ENCODE measurements at places on chromosomes 16 and 17. TPM values are rescaled to one million over a fixed set of nuclear protein-coding genes. Genes with fewer than 3 reads are reported as not detected.
A peak's percentile ranks its signal among the peaks of the same experiment; 100 is the strongest.

- DNase-seq: no peak
- H3K27me3 ChIP-seq: no peaks in the 10 kb centered on the region
- no peak overlapping the region for H3K4me3 ChIP-seq
- no peak overlapping the region for H3K27ac ChIP-seq
- H3K36me3 ChIP-seq: no peaks in the 10 kb centered on the region
Observed at GRCh38 chr16:90009172-90009899, 9.9 kb downstream of the DBNDD1 start.

- H3K27ac ChIP-seq: no peak overlapping the region
- no peak for DNase-seq
- no peaks in the 10 kb centered on the region for H3K4me1 ChIP-seq
- no peaks in the 10 kb centered on the region for H3K27me3 ChIP-seq
- no peak overlapping the region for H3K4me3 ChIP-seq
- no peaks in the 10 kb centered on the region for H3K36me3 ChIP-seq
Observed at GRCh38 chr16:87254296-87254695, 62.9 kb downstream of the C16orf95 start.

- H3K4me1 ChIP-seq: peaks cover 5% of the 10 kb centered on the region
- H3K27me3 ChIP-seq: no peaks in the 10 kb centered on the region
- H3K36me3 ChIP-seq: no peaks in the 10 kb centered on the region
- DNase-seq: no peak
Observed at GRCh38 chr16:54526087-54526486, 239.5 kb upstream of the IRX3 start.

DNA sequence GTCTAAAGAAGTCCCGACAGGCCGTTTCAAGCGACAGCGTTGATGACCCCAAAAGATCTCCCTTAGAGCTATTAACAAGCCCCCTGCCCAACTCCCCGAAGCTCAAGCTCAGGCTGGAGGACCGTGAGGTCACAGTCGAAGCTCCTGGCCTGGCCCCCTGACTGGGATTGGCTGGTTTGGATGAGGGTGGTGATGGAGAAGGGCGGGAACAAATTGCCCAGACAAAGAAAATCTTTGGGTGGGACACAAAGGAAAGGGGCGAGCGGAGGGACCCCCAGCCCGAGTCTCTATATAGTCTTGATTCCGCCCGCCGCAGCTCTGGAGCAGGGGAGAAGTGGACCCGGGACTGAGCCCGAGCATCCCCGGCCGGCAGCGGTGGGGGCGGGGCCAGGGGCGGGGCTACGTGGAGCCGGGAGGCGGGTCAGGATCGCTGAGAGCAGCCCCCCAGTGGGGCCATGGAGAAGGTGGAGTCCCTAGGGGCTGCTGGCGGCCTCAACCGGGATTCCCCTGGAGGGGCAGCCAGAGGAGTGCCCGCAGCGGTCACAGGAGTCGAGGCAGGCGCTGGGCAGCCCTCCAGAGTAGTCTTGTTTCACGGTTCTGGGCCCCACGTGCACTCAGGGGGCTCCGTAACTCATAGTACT, 982 bp upstream of the NEURL4 start:
- peak overlapping the region; percentile 81 for H3K4me3 ChIP-seq
- peak overlapping the region; percentile 89 for H3K27ac ChIP-seq
- peaks cover 12% of the 10 kb centered on the region for H3K4me1 ChIP-seq
- H3K27me3 ChIP-seq: no peaks in the 10 kb centered on the region

- H3K27ac ChIP-seq: no peak overlapping the region
- no peak for DNase-seq
- no peaks in the 10 kb centered on the region for H3K4me1 ChIP-seq
- H3K27me3 ChIP-seq: no peaks in the 10 kb centered on the region
- no peaks in the 10 kb centered on the region for H3K36me3 ChIP-seq
Observed at GRCh38 chr16:88352261-88353200, 30.2 kb upstream of the ZNF469 start.

DNA sequence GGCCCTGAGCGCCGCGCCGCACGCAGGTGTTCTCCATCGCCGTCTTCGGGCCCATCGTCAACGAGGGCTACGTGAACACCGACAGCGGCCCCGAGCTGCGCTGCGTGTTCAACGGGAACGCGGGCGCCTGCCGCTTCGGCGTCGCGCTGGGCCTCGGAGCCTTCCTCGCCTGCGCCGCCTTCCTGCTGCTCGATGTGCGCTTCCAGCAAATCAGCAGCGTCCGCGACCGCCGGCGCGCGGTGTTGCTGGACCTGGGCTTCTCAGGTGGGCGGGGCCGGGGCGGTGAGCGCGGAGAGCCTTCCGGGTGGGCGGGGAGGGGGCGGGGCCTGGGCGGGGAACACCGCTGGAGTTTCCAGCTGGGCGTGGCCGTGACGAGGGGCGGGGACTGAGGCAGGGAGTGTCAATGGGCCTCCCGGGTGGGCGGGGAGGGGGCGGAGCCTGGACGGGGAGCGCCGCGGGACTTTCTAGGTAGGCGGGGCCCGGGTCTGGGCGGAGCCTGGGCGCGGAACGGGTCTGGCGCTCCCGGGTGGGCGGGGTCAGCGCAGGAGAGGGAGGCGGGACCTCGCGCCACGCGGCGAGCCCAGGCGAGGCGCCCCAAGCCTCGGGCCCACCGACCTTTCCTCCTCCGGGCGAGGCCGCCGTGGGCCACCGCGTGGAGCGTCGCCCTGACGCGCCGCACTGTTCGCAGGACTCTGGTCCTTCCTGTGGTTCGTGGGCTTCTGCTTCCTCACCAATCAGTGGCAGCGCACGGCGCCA, 2.4 kb downstream of the SYNGR3 start:
- H3K36me3 ChIP-seq: no peaks in the 10 kb centered on the region
- H3K27ac ChIP-seq: no peak overlapping the region
- peak; percentile 95 for DNase-seq
- peaks cover 26% of the 10 kb centered on the region for H3K27me3 ChIP-seq

The SLFN14 gene
- total RNA-seq: 0.21 TPM

DNA sequence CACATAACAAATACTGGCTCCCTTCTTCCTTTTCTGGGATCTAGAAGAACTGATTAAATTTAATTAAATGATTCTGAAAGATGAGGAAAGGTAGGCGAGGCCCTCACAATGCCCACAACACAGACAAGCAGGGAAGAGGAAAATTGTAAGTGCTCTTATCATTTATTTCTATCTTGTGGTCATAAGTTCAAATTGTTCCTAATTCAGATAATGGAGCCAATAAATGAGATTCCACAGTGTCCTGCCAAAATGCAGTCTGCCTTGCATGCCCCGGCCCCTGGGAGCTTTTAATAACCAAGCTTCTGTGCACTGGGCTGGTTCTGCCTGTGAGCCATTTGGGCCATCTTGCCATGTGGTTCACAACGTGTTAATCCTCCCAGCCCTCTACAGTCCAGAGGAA, 97.0 kb downstream of the CMC2 start:
- H3K27me3 ChIP-seq: no peaks in the 10 kb centered on the region
- H3K4me1 ChIP-seq: no peaks in the 10 kb centered on the region
- DNase-seq: no peak
- H3K4me3 ChIP-seq: no peak overlapping the region

DNA sequence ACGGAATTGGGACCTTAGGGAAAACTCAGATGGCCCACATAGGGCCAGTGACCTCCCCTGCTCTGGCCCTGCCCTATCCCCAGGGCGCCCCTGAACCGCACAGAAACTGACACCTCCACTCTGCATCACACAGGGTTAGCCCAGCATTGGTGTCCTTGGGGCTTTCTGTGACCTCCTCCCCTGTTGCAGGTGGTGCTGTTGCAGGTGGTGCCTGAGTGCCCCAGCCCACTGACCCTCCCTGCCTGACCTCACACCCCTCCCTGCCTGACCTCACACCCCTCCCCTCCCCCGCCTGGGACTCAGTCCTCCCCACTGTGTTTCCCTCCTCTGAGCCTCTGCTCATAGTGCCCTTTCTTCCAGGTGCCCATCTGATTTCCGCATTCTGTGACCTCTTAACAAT, 21.4 kb downstream of the TNFRSF13B start:
- no peak for DNase-seq
- H3K27me3 ChIP-seq: no peaks in the 10 kb centered on the region
- H3K4me1 ChIP-seq: no peaks in the 10 kb centered on the region

DNA sequence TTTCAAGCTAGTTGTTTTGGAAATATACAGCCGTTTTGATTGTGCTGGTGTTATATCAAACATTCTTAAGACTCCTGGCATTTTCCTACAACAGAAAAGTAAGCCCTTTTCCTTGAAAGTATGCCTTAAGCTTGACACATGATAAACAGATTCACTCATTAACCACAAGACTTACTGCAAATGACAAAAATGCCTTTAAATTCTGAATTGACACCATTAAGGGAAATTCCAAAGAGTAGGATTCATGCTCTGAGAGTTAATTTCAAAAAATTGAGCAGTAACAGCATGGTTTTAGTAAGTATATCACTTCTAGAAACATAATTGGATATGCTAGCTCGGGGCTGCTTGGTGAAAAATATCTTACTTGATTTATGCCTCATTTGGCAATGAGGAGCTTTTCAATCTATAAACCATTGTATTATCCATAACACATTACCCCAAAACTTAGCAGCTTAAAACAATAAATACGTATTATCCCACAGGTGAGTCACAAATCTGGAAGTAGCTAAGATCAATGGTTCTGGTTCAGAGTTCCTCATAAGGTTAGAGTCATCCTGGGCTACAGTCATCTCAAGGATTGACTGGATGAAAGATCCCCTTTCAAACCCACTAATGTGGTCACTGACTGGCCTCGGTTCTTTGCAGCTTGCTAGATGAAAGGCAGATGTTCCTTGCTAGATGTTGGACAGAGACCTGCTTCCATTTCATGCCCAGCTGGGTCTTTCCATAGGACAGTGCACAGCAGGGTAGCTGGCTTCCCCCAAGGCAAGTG, 8.2 kb upstream of the PHAF1 start:
- H3K36me3 ChIP-seq: peaks cover 11% of the 10 kb centered on the region
- no peak overlapping the region for H3K4me3 ChIP-seq
- no peak overlapping the region for H3K27ac ChIP-seq
- no peak for DNase-seq

GRCh38 chr16:28585674-28586073, 11.2 kb downstream of the SULT1A2 start:
- H3K4me3 ChIP-seq: no peak overlapping the region
- no peaks in the 10 kb centered on the region for H3K4me1 ChIP-seq
- H3K27ac ChIP-seq: no peak overlapping the region
- no peaks in the 10 kb centered on the region for H3K27me3 ChIP-seq
- DNase-seq: peak; percentile 44

DNA sequence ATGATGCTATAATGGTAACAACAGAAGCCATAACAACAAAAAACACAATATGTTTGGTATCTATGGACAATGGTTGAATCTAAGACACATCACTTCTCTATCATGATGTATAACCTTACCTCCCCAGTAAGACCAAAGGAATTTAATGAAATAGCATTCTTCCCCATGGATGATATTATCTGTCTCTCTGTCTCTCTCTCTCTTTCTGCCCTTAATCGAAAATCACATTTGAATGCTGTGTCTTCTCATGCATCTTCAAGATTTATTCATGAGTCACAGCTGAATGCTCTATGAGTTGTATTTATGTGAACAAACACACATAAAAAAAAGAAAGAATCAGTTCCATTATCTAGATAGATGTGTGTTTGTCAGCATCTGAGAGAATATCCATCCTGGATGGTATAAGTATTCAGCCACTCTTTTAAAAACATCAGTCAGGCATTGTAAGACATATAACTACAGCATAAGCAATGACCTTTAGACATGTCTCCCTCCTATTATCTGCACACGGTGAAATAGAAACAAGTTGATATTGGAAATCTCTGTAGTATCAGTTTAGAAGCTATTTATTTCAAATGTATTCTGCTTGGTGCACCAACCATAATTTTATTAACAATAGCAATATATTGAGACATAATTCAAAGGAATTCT, 433.3 kb downstream of the TOX3 start:
- H3K27me3 ChIP-seq: no peaks in the 10 kb centered on the region
- H3K36me3 ChIP-seq: no peaks in the 10 kb centered on the region
- H3K4me1 ChIP-seq: no peaks in the 10 kb centered on the region
- no peak overlapping the region for H3K27ac ChIP-seq

The SMTNL2 gene
- total RNA-seq: 176 TPM

The CX3CL1 gene
- 1.7 TPM for total RNA-seq

The TPSB2 gene
- not detected for total RNA-seq

The TMEM88 gene
- 51.2 TPM for total RNA-seq

The ANTKMT gene
- 62.5 TPM for total RNA-seq

DNA sequence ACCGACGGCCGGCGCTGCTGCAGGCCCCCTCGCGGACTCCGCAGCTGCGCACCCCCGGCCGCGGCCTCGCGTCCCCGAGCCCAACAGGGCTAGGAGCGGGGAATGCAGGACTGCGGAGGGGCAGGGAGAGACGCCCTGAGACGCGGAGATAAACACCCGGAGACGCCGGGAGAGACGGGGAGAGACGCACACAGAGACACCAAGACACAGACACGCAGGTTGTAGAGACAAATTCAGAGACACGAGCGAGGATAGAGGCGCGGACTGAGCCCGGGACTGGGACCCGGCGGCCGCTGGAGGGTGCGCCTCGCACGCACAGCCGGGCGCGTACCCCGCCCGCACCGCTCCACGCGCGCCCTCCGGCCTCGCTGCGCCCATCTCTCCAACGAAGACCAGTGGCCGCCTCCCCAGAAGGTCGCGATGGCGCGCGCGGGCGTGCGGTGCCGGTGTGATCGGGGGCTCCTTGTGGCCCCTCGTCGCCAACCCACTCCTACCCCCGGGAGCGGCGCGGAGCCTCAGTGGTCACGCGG, 902 bp downstream of the STAC2 start:
- no peaks in the 10 kb centered on the region for H3K36me3 ChIP-seq
- peaks cover 4% of the 10 kb centered on the region for H3K4me1 ChIP-seq
- no peak overlapping the region for H3K27ac ChIP-seq

DNA sequence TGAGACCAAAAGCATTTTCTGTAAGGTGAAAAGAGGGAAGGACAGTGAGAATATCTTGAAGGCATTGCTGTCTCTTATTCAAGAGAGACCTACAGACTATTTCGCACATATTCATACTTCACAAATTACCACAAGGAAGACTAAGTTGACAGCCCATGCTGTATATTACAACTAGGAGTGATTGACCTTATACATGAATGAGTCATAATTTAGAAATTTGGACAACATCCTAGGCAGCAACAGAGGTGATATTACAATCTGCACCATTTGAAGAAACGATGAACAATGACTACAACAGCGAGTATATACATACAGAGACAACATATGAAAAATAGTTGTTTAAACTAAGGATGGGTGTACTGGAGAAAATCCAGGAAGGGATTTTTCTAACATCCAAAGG, 971.7 kb downstream of the CDH11 start:
- no peaks in the 10 kb centered on the region for H3K27me3 ChIP-seq
- no peak overlapping the region for H3K27ac ChIP-seq

- DNase-seq: no peak
- no peak overlapping the region for H3K4me3 ChIP-seq
- H3K27ac ChIP-seq: no peak overlapping the region
- H3K36me3 ChIP-seq: no peaks in the 10 kb centered on the region
Observed at GRCh38 chr16:69093974-69094373, 11.5 kb upstream of the HAS3 start.

GRCh38 chr17:56886288-56886731, 27.5 kb downstream of the TRIM25 start:
- H3K4me3 ChIP-seq: no peak overlapping the region
- no peak for DNase-seq
- no peaks in the 10 kb centered on the region for H3K4me1 ChIP-seq

All from cardiac muscle cell (in vitro differentiated cells and primary cell).